ENCODE measurements at places on chromosomes 11 and 22.

DNA sequence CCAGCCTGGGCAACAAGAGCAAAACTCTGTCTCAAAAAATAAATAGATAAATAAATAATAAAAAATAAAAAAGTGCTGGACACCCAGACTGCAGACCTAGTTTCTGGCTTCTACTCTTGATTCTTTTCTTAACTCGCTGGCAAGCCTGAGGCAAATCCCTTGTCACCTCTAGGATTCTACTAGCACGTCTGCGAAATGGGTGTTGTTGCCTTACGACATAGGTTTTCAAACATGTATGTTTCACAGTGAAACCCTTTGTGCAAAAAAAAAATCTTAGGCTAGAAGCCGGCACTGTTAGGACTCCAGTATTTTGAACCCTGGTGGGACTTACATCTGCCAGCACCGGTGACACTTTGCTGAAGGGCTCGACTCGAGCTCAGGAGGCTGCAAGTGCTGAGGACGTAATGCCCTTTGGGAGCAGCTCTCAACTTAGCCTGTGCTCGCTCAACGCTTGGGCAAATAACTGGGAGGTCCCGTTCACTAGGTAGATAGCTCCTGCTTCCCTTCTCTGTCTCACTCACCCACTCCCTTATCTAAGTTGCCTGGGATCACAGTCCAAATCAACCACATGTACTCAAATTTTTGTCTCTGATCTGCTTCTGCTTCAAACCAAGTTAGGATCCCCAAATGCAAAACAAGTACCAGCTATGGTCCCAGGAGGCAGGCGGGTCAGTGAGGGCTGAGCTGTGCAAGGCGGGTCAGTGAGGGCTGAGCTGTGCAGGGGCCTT, 34.7 kb upstream of the MYH9 start:
- no peak for DNase-seq

- no peak for DNase-seq
These were observed 62.4 kb downstream of the ALX4 start for GRCh38 chr11:44247508-44247907.

DNA sequence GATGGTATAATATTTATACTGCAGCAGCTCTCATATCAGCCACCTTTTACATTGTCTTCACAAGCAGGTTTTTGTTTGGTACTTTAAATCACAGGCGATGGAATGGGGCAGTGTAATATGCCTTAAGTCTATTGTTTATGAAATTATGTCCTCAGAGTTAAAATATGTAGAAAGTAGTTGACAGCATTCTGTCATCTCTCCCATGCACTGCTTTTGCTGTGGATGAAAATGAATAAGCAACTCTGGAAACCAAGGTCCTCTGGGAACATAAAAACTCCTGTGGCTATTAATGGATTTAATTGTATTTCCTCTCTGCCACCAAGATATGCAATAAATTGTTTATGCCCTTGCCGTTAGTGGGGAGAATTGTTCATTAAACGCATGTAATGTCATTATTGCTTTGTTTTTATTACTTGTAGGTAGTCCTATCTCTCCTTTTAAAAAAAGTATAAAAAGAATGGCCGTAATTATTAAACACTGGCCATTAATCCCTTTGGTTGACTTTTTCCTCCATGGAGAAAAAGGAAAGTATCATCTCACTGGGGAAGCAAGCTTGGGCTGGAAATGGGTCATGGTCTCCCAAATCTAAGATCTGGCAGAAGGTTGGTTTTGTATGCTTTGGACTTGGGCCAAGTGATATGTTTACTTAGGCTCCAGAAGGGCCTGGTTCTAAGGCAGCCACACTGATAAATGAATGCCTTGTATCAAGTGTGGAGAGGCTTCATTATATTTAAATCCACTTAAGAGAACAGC, 13.1 kb downstream of the PACS1 start:
- no peak for DNase-seq

DNA sequence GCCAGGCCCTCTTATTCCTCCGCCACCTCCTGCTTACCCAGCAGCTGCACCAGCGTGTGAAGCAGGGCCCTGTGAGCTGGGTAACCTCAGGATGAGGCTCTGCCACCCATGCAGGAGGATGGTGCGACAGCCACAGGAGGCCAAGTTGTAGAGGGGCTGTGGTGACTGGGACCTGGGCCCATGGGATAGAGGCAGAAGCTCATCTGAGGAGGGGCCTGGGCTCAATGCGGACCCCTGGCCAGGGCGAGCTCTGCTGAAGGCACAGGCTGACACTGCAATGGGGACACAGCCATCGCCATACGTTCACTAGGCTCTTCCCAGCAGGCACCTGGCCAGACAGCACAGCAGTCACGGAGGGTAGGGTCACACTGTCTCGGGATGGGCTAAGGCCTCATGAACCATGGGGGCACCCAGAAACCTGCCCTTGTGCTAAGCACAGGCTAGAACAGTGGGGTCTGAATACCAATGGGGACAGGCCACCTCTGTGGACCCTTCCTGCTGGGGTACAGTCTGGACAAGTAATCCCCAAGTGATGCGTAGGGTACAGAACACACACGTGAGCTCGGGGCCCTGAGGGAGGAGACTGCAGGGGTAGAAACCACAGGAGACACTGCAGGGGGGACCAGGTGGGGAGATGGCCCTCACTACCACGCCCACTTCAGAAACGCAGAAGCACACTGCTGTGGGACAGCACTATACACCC, 35.3 kb downstream of the GNB1L start:
- DNase-seq, result no peak

- DNase-seq, result no peak
These were observed 38.0 kb downstream of the JHY start for GRCh38 chr11:122920579-122920978.

DNA sequence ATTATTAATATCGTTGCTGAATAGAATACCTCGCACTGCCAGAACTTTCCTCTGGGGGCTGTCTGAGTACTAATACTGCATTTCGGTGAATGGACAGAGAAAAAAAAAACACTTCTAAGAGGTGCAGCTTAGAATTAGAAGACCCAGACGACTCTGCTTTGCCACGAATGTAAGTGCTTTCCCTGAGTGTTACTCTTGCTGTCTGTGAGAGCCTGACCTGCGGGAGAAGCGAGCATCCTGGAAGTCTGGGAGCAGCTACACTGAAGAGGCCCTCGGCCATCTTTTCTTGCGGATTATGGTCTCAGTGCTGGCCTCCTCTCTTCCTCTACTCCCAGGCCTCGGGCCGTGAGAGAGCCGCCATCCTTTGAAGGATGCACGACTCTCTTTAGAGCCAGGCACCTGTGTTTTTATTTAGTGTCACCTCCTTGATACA, 94.9 kb downstream of the SCN3B start:
- DNase-seq, result no peak

DNA sequence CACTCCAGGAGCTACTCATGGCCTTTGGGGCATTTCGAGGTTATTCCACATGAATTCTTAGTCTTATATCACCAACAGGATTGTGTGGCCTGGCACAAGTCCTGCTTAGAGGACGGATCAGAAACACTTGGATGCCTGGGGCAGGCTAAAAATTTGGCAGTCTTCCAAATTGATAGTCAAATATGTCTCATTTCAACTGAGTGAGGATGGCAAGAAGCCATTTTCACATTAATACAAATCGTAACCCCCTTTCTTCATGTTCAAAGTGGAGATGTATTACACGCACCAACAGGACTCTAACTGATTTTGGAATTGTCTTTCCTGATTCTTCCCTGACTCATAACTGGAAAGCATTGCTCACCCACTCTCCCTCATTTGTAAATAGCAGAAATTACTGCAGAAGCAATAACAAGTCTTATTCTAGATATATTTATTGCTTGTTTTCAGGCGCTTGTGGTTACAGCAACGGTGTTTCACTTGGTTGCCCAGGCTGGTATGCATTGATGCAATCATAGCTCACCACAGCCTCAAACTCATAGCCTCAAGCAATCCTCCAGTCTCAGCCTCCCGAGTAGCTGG, 10.3 kb upstream of the CCDC86 start:
- no peak for DNase-seq

DNA sequence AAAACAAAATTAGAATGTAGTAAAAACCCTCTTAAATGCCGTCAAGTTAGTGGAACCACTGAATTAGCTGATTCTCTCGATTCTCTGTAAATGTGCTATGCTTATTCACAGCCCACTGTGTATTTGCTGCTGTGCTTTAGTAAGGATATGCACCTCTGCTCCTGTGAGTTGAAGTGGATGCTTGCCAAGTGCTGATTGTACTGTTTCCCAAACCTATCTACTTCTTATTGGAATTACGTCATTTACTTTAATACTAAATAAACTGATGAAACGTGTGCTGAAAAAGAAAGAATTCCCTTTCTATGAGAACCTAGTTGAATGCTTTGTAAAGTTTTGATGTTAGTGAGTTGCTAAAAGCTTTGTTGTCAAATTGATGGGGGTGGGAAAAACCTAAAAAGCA, 158.4 kb downstream of the LRRC4C start:
- DNase-seq, result no peak

Measured in SIG-M5 (cell line).